Fibroblast of pulmonary artery (primary cell): ENCODE measurements at places on chromosomes 5 and 9.

GRCh38 chr5:14063138-14063537 lies 80.0 kb upstream of the TRIO start:
- no peak for DNase-seq

GRCh38 chr5:139707445-139708003 lies 59.4 kb downstream of the CXXC5 start:
- no peak for DNase-seq

- peak; percentile 81 for DNase-seq
Observed at GRCh38 chr9:8365029-8365428, 565.5 kb upstream of the DMAC1 start.

DNA sequence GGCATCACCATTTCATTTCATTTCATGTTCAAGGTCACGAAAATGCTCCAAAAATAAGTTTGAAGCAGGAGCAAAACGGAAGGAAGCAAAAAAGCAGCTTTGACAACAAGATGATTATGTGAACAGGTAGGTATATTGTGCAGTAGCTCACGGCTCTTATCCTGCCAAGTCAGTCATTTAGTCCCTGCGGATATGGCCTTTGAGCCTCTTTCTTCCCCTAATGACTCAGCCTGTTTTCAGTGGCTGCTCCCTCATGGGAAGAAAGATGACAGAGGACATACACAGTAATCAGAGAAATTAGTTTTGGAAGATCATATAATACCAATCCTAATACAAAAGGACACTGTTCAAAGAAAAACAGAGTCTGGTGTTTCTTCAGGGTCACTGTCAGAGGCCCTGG lies 155.8 kb upstream of the GRAMD2B start:
- DNase-seq: no peak

- DNase-seq: peak; percentile 97
Observed at GRCh38 chr9:6566409-6567139, 79.0 kb downstream of the GLDC start.

GRCh38 chr9:35397216-35397698 lies 92.7 kb upstream of the RUSC2 start:
- no peak for DNase-seq

DNA sequence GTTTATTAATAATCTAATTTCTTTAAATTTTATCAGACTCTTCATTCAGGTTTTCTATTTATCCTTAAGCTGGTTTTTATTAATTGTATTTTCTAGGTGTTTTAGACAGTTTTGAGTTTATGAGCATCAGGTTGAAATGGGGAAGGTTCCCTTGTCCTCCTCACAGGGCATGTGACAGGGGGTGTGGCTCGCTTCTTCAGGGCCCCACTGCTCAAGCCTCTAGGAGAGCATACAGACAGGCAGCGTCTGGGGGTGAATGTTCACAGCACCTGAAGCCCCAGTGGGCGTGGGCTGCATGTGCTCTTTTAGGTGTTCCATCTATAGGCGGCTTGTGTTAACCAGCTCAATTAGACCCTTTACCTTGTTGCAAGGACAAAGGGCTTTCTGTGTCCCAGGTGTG lies 78.2 kb upstream of the RUFY1 start:
- no peak for DNase-seq

DNA sequence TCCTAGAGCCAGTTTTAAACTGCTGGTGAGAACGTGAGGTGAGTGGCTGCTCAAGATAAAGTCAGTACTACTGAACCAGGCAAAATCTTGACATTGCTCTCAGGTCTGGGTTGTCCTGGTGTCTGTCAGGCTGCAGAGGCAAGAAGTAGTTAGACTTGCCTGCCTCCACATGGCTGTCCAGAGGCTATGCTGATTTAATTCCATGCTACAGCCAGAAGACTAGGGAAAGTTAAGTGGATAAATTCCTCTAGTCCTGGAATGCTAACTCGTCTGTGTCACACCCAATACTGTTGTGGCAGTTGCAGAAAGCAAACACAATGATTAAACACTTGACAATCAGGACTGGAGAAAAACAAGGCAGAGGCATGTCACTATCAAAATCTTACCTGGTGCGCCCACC lies 118.9 kb downstream of the ACER2 start:
- no peak for DNase-seq

DNA sequence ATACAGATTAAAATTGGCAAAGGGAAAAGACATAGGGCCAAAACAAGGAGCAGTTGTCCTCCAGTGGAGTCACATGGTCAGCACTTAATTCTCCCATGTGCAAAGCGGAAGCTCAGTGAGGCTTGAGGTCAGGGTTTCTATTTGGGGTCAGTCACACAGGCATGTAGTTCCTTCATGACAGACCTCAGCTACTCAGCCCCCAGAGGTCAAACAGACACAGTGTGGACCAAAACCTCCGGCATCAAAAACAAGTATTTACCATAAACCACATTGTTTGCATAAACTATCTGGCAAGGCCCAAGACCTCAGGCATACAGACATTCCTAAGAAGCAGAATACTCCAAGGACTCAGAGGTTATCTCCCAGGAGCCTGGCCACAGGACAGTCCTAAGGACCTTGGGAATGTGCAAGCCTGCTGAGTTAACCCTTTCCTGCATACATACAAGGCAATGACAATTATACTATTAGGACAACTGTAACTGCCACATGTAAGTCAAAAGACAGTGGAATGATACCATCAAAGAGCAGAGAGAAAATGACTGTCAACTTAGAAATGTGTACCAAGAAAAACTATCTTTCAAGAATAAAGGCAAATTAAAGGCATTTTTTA lies 28.7 kb upstream of the FNIP1 start:
- DNase-seq: no peak

DNA sequence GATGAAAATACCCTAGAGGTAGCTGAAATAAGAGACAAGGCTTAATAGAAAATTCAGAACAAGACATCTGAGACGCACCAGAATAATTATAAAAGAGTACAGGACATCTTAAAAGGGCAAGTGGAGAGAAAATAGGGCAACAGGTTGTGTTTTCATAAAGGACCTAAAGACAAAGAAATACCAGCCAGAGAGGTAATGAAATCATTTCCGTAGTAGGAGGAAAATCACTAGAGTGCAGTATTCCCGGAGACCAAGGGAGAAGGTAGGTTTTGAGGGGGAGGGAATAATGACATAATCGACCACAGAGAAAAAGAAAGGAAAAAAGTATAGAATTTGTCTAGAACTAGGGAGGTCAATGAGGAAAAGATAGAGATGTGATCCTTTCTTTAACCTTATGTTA lies 26.2 kb upstream of the CTNNAL1 start:
- DNase-seq: no peak

DNA sequence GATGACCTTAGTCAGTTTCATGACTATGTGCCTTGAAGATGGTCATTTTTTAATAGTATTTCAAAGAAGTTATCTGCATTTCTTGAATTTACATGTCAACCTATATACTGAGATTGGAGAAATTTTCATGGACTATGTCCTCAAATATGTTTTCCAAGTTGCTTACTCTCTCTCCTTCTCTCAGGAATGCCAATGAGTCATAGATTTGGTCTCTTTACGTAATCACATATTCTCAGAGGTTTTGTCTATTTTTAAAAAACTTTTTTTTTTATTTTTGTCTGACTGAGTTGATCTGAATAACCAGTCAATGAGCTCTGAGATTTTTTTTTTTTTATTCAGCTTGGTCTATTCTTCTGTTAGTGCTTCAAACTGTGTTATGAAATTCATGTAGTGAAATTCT lies 374.7 kb upstream of the GRIN3A start:
- DNase-seq: no peak

DNA sequence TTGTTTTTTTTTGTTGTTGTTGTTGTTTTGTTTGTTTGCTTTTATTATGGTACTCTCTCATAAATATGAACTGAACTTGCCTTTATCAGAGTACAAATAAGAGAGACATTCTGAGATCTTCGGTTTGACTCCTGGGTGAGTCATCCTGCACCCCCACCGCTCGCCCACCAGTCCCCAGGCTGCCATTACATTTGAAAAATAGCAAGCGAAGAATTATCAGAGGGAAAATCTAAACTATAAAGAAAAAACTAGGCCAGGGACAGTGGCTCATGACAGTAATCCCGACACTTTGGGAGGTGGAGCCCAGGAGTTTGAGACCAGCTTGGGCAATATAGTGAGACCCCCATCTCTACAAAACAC lies 122.1 kb upstream of the MAP3K1 start:
- DNase-seq: no peak

DNA sequence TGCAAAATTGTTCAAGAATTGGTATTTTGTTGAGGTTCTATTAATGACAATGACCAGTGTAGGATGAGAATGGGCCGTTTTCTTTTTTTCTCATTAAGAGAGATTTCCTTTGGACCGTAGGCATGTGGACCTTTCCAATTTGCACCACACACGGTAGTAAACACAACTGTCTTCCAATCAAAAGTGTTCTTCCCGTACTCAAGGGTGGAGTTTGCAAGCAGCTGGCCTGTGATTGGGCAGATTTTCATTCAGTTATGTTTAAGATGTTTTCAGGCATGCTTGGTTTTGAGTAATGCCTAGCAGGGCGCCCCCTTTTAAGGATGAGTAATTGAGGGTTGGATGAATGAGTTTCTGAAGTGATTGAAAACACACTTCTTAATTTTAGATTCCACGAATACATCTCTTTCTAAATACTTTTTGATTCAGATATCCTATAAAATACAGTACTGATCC lies 2.5 kb downstream of the KDM3B start:
- peak; percentile 83 for DNase-seq

DNA sequence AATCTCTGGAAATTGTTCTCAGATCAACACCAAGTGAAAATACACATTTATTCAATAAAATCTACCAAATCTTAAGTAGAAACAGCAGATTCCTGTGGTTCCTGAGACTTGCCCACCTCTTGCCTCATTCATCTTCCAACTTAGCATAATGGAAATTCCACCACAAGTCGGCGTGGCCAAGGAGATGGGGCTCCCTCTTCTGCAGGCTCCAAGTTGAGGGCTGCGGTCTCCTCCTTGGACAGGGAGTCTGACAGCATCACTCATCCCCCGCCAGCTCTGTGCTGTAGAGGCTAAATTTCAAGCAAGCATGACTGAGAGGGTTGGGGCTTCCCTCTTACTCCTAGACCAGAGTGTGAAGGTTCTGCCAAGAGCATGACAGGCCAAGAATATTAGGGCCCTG lies 273.7 kb downstream of the DIRAS2 start:
- no peak for DNase-seq

DNA sequence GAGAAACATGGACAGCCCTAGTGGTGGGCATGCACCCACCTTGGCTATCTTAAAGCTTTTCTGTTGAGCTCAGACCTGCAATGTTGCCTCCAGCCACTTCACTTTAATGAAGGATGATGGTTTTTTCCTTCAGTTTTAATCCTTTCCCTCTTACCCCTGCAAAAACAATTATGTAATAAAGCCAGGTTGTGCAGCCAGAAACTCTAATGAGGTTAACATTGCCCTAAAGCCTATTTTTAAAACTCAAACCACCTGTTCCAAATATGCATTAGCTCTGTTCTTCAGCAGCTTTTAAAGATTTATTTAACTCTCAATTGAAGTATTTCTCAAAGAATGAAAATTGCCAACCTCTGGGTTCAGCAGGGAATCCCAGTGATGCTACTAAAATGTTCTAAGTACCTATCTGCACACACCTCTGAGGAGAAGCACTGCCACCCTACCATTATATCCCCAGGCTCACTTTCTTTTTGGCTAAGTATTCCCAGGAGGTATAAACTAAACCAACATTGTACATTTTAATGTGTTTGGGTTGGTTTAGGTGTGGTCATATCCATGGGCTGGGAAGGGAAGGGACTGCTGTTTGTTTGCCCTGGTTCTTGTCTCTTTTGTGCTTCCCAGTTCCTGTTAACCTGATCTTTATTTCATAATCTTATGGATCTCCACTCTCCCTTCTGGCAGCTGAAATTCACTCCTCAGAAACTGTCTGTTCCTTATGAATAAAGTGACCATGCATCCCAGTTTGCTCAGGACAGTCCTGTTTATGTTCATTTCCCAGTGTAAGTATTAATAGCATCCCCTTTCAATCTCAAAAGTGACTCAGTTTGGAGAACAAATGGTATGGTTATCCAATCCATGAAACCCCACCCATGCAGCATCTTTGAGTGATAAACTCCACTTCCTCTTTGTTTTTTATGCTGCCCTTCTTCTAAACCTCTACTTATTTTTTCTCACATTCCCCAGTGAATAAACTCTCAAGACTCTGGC lies 251.7 kb downstream of the RAB3C start:
- no peak for DNase-seq

- no peak for DNase-seq
Observed at GRCh38 chr5:4766101-4766500, 374.0 kb upstream of the ADAMTS16 start.

DNA sequence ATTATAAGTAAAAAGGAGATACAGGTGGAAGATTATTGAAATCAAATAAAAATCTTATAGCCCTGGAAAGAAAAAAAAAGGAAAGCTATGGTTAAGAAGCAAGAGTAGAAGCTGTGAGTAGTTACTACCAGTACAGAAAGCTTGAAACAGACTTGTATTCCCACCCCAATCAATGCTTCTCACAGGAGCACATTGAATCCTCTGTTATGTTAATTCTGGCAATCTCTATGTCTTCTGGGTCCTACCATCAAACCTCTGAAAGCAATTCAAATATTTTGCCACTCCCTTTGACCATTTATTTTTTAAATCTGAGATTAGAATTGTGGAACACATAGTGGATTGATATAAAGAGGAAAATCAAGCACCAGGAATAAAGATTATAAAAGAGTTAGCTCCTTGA lies 186.5 kb downstream of the MEF2C start:
- no peak for DNase-seq

- no peak for DNase-seq
Observed at GRCh38 chr5:91632871-91633270, 249.8 kb upstream of the ARRDC3 start.

DNA sequence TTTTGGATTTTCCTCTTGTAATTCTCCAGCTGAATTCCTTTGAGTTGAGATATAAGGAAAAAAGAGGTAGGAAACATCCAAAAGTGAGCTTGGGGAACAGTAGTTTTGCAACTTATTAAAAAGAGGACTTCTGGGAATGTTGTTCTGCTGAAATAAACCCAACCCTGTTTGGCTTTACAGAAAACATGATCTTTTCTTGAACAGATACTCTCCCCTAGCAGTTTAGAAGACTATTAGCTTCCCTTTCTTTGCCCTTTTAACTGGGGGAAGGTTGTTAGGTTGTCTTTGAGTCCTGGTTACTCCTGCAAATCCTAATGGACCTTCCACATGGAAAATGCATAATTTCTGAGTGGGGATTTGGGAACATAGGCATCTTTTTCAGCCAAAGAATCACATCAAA lies 168.7 kb upstream of the RPS23 start:
- no peak for DNase-seq
